ENCODE measurements at places on chromosomes 12 and 14.

DNA sequence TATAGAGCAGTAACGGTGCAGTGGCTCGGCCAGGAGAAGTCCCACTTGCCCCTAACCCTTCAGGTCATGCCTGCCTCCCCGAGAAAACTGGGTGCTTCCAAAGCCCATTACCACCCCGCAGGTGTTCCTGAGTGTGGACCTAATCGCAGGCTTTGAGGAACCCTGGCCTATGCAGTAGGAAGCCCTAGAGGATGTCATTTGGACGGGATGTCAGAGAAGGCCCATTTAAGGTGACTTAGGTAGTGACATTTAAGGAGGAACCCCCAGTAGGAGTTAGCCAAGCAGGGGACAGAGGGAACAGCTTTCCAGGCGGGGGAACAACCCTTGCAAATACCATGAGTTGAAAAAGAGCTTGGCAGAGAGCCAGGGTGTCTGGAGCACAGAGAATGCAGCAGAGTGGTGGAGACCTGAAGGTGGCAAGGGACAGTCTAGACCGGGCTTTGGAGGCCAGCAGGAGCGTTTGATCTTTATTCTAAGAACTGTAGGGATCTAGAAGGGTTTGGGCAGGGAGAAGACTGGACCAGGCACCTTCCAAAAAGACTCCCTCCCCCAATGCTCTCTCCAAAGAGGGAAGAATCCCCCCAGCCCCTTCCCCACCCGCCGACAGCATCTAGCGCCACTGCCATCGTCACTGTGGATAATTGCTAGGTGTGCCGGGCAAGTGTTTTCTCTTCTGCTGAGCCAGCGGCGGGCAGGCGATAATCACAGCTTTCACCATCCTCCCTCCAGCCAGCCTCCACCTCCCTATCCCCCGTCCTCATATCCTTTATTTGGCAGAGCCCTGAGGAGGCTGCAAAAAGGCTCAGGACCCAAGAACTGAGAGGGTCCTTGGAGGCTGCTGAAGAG, 33.3 kb upstream of the BEGAIN start:
- ATAC-seq = 0 out of 3 replicates have a peak, but pooled peaks have one; percentile 25

DNA sequence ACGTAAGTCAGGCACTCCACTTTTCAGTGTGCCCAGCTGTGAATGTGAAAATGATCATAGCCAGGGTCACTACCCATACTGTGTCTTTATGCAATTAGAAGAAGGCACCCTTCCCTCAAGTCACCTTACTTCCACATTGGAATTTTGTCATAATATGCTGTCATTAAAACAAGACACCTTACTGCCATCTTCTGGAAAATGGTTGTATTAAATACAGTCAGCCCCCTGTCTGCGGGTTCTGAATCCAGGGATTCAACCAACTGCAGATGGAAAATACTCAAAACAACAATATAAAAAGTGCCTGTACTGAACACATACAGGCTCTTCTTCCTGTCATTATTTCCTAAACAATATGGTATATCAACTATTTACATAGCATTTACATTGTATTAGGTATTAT, 70.2 kb upstream of the TBX5 start:
- ATAC-seq = peak; percentile 58

DNA sequence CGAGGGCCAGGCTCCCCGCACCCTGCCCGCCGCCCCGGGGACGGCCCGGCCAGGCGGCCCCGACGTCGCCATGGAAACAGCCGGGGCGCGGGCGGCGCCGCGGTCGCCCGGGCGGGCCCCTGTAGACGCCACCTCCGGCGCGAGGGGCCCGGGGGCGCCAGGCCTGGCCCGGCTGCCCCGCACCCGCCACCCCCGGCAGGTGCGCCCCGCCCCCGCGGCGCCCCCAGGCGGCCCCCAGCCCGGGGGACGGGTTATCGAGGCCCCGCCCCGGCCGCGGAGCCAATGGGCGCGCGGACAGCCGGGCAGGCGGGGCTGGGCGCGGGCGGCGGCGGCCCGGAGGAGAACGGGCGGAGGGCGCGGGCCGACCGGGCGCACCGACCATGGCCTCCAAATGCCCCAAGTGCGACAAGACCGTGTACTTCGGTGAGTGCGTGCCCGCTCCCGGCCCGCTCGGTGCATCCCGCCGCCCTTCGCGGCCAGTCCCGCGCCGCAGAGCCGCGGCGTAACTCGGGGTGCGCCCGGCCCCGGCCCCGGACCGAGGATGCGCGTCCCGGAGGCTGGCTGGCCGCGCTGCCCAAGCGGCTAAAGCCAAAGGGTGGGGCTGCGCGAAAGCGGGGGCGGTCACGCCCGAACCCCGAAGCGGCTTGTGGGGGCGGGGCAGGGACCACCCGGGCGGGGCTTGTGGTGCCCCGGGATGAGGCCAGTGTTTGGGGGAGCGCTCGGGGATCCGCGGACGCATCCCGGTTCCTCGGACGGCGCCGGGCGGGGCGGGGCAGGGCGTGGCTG, at the start of gene CRIP2:
Gene CRIP2 (plus strand): TSS at position 339 of the 786 bp plus-strand sequence. CDS start 42 bp downstream, at position 381.
- ATAC-seq = peak; percentile 3

- no peak for ATAC-seq
Observed at GRCh38 chr14:50363714-50364111, 33.0 kb downstream of the CDKL1 start.

GRCh38 chr12:42370013-42370412, 44.0 kb downstream of the PPHLN1 start:
- no peak for ATAC-seq

GRCh38 chr14:104362761-104363605, 216.6 kb upstream of the C14orf180 start:
- no peak for ATAC-seq

DNA sequence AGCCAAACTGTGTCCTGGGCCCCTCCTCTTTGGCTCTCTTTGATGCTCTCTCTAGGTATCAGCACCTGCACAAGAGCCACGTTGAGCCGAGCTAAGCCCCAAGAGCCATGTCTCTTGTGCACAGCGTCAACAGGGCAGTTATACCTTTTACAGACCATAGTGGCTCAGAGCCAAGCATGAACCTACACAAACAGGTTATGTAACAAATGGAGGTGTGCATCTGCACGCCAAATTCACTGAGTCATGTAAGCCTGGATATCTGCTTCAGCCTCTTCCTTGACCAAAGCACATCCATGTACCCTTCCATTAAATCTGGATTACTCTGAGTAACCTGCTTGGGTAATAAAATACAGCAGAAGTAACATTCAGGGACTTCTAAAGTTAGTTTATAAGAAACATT, 509.7 kb downstream of the NAV3 start:
- no peak for ATAC-seq

GRCh38 chr12:10409392-10409791, at the start of gene KLRC4:
Gene KLRC4 (minus strand): TSS chr12:10409757. CDS start chr12:10409575, 182 bp downstream.
- ATAC-seq = no peak

- no peak for ATAC-seq
Observed at GRCh38 chr14:72864712-72865365, 29.1 kb downstream of the DPF3 start.

- ATAC-seq = no peak
Observed at GRCh38 chr12:108648371-108648770, 14.7 kb upstream of the SELPLG start.

- ATAC-seq = no peak
Observed at GRCh38 chr12:97960225-97960624, 497.6 kb downstream of the RMST start.

DNA sequence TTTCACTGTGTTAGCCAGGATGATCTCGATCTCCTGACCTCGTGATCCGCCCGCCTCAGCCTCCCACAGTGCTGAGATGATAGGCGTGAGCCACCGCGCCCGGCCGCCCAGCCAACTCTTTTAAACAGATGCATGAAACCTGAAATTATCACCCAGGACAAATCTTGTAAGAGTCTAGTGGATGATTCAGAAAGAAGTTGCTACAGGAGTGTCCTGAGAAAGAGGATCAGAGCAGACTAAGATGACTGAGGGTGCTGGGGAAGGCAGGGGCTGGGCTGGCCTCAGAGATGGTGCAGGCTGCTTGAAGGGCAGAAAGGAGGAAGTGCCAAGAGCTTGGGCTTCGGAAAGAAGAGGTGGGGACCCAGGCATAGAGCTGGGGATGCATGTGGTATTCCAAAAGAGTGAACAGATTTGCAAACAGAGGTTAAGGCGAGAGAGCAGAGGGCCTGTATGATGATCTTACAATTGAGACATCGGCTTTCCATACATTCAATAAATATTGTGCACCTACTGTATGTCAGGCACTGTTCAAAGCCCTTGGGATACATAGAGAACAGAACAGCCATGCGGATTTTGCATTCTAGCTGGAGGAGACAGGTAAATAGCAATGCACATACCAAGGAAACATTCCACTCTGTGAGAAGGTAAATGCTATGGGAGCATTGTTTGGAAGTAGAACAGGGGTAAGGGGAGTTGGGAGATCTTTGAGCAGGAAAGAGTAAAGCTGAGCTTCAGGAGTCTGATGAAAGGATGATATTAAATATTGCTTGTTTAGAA, 7.4 kb upstream of the CD9 start:
- no peak for ATAC-seq

DNA sequence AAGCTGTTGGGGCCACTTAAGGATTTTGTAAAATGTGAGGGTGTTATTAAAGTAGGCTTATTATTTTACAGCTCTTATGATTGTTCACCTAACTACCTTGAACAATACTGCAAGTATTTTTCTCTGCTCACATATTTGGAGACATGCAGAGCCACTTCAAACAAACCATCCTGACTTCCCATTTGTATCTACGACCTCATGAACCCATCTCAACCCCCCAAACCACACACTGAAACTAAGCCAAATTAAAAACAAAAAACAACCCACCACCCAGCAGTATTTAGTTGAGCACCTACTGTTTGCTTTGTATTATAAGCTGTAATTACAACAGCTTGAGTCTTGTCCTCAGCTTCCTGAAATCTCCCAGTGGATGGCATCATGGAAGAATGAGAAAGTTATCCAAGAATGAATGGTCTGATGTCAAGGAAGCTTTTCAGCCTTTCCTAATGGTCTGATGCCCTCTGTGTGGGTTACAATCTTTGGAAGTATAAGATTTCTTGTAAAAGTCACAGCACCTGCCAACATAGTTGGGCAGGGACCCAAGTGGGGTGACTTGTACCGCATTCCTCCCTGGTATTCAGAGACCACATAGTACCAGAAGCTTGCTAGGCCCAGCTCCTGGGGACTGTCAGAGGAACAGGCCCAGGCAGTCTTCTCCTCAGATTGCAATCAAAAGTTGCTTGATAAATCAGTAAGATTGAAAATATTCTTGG, 416.6 kb downstream of the ZFP36L1 start:
- no peak for ATAC-seq

GRCh38 chr14:66359500-66359899, 126.7 kb upstream of the CCDC196 start:
- peak; percentile 61 for ATAC-seq

- ATAC-seq = no peak
Observed at GRCh38 chr12:51185171-51185717, 12.3 kb upstream of the TFCP2 start.

DNA sequence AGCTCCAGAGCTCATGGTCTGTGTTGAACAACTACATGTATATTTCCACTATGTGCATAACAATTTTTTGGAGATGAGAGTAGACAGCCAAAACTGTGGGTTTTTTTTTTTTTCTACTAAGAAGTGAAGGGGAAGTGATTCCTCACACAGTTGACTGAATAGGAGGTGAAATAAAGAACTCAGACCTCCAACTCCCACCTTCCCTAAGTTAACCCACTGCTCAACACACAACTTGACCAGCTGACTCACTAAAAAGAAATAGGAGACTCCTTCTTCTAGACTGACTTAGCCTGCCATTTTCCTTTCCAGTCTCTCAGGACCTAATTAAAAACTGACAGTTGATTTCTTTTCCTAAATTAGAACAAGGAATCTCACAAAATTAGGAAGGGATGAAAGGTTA, 1.7 kb downstream of the M6PR start:
- no peak for ATAC-seq

DNA sequence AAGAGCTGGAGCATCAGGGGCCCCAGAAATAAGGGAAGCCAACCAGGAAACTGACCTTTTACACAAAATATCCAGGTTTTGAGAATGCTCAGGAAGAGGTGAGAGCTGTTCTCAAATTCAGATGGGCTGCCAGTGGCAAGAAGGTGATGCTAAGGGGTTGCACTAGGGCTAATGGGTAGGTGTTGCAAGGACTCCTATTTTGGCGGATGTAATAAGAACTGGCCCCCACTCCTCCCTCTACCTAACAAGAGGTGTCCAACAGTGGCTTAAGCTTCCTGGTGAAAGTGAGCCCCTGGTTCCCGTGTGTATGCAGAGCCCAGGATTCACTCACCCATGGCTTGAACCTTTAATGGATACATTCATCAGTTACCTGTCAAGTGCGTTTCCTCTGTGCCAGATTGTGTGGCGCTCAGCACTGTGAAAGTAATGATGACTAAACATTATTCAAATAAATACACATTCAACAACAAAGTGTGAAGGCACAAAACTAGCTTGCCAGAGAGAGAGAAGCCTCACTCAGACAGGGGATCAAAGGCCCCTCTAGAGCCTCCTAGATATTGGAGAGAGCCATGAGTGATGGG, 705 bp upstream of the CHGA start:
- ATAC-seq = no peak

- no peak for ATAC-seq
Observed at GRCh38 chr12:17884581-17884980, 205.4 kb downstream of the RERGL start.

- no peak for ATAC-seq
Observed at GRCh38 chr12:18981732-18982131, 147.8 kb upstream of the PLEKHA5 start.

- no peak for ATAC-seq
Observed at GRCh38 chr12:48201516-48201915, 1.6 kb downstream of the OR10AD1 start.

Data from SK-N-SH treated with all-trans-retinoic acid at 6 μM for 48 hours (cell line).